ENCODE measurements at places on chromosomes 3 and 15. TPM values are rescaled to one million over a fixed set of nuclear protein-coding genes. Genes with fewer than 3 reads are reported as not detected.

Gene MAGEL2
- total RNA-seq: not detected

Gene KCNMB3
- total RNA-seq: 0.35 TPM

Gene SFMBT1
- total RNA-seq: 5.6 TPM

Gene TMED3
- 134 TPM for total RNA-seq

Gene VIPR1
- total RNA-seq: 6.6 TPM

Gene SV2B
- total RNA-seq: not detected

Gene ITIH1
- total RNA-seq: not detected

Gene SEC22A
- total RNA-seq: 34.8 TPM

Gene ACTC1
- not detected for total RNA-seq

Gene ADGRG7
- not detected for total RNA-seq

Gene LRRC28
- total RNA-seq: 28.6 TPM

Gene ABCF3
- 37.8 TPM for total RNA-seq

Gene STRA6
- total RNA-seq: 0.79 TPM

Gene FOXB1
- not detected for total RNA-seq

Gene LMAN1L
- total RNA-seq: not detected

Gene UBE3A
- total RNA-seq: 46.3 TPM

Gene RTP3
- total RNA-seq: not detected

Gene GABPB1
- 18.2 TPM for total RNA-seq

Gene MAP6D1
- total RNA-seq: 4.2 TPM

Gene TMEM207
- total RNA-seq: not detected

Gene QARS1
- 298 TPM for total RNA-seq

Measured in airway epithelial cell (primary cell).